Sigmoid colon (tissue), 7 donors: ENCODE measurements at places on chromosomes 5 and 9. TPM values are rescaled to one million over a fixed set of nuclear protein-coding genes. Genes with fewer than 3 reads are reported as not detected.

HIGD2A gene
- 457 TPM for polyA plus RNA-seq

MLANA gene
- polyA plus RNA-seq, result not detected

ISL1 gene
- 0.46 TPM for polyA plus RNA-seq

ARID3C gene
- not detected for polyA plus RNA-seq

C5orf52 gene
- not detected for polyA plus RNA-seq

FOXD4L4 gene
- 0.07 TPM for polyA plus RNA-seq

PCDHB11 gene
- polyA plus RNA-seq, result not detected

ZNF879 gene
- polyA plus RNA-seq, result 1.9 TPM

MUSK gene
- polyA plus RNA-seq, result 1.2 TPM

ZNF883 gene
- polyA plus RNA-seq, result 0.96 TPM

AK8 gene
- not detected for polyA plus RNA-seq

WNK2 gene
- 80.1 TPM for polyA plus RNA-seq

PCDHA7 gene
- not detected for polyA plus RNA-seq

MCTP1 gene
- 2.1 TPM for polyA plus RNA-seq

HMMR gene
- polyA plus RNA-seq, result 4.4 TPM

TAS2R1 gene
- polyA plus RNA-seq, result not detected

SLC36A3 gene
- not detected for polyA plus RNA-seq

EEIG1 gene
- polyA plus RNA-seq, result 92.0 TPM

RIGI gene
- polyA plus RNA-seq, result 6.0 TPM
